ENCODE measurements at places on chromosomes 2 and 18.

- no peak for DNase-seq
Measured at GRCh38 chr18:54807303-54807702, 21.0 kb upstream of the RAB27B start.

GRCh38 chr2:234829074-234829455, 122.8 kb upstream of the SH3BP4 start:
- no peak for DNase-seq

- DNase-seq: no peak
Measured at GRCh38 chr2:129074298-129074920, 755.7 kb upstream of the HS6ST1 start.

DNA sequence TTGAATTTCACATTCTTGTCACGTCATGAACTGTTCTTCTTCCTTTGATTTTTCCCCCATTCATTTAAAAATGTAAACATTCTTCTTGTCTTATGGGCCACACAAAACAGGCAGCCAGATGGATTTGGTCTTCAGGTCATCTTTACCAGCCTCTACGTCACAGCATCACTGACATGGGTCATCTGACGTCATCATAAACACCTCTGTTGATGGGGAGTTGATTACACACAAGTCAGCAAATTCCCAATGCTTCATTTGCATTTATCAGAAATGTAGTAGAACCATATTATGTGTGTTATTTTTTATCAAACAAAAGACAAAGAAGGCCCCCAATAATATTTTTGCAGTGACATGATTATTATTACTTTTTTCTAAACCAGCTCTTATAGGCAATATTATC, 777.9 kb downstream of the DCC start:
- DNase-seq: no peak

- DNase-seq: no peak
Measured at GRCh38 chr2:160632084-160632975, 138.7 kb upstream of the RBMS1 start.

- DNase-seq: no peak
Measured at GRCh38 chr2:29700560-29700959, 220.8 kb downstream of the ALK start.

DNA sequence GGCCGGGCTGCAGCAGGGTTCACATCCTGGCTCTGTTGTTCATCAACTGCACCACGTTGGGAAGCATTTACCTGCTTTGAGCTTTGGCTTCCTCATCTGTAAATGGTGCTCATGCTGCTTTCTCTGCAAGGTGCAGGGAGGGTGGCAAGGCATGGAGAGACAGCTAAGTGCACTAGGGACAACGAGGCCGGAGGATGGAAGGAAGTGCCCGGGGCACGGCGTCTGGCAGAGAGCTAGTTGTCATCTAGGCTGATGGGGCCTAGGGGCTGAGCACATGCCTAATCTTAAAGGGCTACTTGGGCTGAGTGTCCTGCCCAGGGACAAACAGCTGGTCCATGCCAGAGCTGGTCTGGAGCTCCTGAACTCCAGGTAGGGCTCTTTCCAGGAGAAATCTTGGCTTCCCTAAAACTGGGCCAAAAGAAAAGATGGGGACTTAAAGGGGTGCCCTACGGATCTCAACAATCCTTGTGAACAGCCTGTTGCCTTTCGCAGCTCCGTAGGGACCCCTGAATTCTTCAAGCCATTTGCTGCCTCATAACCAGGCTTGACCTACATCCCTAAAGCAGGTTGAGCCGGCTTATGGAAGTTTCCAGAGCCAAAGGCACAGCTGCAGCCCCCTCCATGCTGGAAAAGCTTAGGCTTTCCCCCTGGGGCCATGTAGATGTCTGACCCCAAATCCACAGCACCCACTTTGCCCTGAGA, 130.8 kb downstream of the SMAD7 start:
- DNase-seq: no peak

DNA sequence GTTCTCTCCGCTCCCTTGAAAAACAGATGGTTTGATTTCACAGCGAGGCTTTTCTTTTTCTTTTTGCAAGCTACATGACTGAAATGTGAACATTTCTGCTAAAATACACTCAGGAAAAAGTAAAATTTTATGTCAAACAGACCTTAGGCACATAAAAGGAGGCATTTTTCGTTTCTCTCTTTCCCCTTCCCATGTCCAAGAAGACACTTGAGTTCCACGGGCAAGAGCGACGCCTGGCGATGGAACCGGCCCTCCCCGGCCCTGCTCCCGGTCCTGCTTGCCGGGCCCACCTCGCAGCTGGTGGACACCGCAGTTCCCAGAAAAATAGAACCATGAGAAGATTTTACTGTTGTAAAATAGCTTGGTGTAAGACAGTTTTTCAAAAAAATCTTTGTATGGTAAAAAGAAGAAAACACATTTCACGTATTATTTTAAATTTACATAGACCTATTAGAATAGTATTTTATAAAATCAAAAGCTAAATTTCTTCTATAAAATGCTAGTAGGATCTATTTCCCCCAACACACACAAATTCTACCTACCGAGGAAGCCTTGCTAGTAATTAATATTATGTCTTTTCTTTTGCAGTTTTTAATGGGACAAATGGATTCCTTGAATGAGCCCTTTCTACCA, 2.3 kb upstream of the ALKAL2 start:
- DNase-seq: no peak

DNA sequence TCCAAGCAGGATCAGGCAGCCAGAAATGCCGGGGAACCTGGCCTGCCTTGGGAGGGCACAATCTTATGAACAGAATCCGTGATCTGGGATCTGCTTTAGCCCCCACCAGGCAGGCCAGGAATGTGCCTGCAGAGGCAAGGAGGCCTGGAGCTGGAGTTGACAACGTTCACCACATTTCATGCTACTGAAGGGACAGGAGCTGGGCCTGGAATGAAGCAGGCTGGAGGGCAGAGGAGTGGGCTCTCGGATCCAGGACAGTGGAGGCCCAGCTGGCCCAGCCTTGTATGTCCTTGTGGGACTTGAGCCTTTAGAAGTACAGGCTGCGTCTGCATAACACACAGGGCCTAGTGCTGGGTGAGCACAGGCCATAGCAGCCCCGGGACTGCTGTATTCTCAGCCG, 91.8 kb downstream of the KLHL29 start:
- DNase-seq: no peak

DNA sequence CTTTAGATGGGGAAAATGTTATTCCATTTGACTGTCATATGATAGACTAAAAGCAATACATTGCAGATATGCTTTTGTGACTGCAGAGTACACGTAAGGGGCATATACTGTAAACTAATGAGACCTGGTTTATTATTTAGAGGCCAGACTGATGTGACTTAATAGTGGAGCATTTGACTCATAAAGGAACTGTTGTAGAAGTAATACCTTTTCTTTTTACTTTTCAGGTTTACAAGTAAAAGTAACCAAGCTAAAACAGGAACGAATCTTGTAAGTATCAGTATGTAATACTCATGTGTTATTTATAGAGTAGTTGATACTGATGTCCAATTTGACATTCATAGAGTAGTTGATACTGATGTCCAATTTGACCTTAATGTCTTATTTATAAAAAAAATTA, 13.1 kb downstream of the RBBP8 start:
- no peak for DNase-seq

- no peak for DNase-seq
Measured at GRCh38 chr2:180184506-180184905, 177.4 kb upstream of the CWC22 start.

DNA sequence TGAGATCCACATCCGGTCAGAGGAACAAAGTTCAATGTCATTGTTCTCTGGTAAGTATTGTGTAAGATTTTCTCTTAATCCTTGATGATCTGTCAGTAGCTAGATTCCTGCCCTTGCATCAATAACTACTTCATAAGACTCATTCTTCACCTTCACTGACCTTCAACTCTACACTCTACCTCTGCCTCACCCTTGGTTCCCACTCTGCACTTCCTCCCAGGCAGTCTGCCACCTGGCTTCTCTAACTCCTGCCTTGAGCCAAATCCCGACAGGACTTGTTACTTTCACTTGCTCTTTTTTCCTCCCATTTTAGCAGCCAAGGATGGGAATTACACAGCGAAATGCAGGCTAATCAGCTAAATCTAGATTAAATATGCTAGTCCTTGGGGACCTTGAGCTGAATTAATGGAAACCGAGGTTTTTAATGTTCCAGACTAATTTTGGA, 190.7 kb downstream of the DLGAP1 start:
- DNase-seq: no peak

DNA sequence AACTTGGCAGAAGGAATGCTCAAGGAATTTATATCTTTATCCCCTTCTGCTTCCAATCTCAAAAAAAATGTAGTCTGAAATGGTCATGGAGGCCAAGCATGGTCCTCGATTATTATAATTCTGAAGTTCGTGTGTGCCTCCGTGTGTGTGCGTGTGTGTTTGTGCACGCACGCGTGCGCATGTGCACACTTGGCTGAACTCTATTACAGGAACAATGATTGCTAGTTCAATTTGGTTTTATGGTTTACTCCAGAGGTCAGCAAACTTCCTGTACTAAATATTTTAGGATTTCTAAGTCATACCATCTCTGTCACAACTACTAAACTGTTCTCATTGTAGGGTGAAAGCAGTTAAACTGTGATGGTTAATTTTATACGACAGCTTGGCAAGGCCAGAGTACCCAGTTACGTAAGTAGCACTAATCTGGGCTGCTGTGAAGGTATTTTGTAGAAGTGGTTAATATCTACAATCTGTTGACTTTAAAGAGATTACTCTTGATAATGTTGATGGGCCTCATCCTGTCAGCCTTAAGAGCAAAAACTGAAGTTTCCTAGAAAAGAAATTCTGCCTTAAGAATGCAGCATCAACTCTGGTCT, 5.8 kb upstream of the MARCHF7 start:
- no peak for DNase-seq

DNA sequence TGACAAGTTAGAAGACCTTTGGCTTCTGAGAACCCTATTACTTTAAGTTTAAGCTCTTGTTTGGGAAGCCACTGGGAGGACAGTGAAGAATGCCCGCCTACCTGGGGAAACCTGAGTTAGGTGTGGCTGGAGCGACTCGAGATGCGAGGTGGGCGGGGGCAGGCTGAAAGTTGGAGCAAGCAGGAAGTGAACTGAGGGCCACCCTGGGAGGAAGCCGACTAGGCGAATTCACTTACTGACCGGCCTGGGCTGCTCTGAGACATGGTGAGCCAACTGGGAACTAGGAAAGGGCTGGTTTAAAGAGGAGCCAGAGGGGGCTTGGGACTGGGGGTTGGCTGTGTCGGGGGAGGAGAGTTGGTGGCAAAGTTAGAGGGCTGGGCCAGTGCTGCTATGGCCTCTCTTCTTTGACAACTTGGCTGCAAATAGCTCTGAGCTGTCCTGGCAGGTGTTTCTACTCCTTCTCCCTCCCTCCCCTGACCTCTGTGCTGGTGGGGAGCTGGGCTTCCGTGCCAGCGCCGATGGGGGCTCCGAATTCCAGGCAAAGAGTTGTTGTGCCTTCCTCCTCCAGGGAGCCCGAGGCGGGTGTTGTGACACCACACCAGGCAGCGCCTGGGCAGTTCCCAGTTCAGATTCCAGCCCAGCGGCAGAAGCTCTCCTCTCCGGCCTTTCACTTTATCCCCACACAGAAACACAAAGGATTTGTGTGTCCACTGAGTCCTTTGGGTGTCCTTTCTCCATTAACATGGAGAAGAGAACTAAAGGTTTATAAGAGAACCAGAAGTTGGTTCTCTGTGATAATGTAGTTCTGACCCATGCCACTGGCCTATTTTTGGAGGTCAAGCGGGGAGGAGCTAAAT, at the start of gene VAMP8:
TSS of gene VAMP8 (plus strand) at position 201 of the 857 bp plus-strand sequence. CDS start at position 262, 61 bp downstream.
- no peak for DNase-seq

DNA sequence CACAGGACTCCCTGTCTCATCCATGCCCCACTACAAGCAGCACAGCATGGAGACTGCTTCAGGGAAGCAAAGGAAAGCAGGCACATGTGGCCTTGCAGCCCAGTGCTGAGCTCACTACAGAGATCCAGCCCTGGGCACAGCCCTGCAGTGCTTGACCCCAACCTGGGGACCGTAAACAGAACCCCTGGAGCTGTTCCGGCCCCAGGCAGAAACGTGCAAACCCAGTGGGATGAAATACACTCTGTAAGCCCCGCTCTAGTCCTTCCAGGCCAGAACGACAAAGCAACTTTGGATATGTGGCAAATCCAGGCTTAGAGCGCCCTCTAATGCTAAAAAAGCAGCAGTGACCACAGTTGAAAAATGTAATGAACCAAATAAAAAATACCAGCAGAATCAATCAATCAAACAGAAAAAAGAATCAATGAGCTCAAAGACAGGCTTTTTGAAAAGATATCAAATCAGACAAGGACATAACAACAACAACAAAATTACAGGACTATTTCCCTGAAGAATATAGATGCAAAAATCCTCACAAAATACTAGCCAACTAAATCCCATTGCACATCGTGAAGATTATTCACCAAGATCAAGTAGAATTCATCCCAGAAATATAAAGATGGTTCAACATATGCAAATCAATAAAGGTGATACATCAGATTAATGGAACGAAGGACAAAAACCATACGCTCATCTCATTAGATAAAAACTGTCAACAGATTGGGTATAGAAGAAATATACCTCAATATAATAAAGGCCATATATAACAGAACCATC, 45.6 kb downstream of the ZNF519 start:
- DNase-seq: no peak

Data from activated CD8-positive, alpha-beta memory T cell treated with anti-CD3 and anti-CD28 coated beads for 4 hours (primary cell).